Stimulated activated CD8-positive, alpha-beta memory T cell treated with anti-CD3 and anti-CD28 coated beads, Interleukin-4, amount 100 ng/mL, for 1 hour (primary cell): ENCODE measurements at places on chromosomes 3 and 15.

DNA sequence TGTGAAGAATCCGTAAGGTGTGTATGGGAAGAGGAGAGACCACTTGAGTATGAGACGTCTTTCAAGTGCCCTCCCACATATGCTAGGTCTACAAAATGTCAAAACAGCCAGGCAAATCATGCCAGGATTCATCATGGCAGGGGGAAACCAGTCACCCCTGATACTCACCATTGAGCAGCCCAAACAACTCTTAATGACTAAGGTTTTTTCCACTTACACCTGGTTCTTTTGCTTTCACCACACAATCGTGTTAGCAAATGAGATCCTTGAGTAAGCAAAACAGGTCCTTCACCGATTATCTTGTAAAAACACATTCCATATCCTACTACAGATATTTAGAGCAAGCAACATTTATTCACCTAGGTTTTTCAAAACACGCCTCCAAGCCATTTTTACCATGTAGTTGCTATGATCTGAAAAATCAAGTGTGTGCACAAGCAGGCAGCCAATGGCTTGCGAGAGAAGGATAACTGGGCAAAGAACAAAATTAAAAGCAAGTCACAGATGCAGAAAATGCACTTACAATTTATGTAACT lies 177.5 kb upstream of the LPP start:
- DNase-seq = no peak

DNA sequence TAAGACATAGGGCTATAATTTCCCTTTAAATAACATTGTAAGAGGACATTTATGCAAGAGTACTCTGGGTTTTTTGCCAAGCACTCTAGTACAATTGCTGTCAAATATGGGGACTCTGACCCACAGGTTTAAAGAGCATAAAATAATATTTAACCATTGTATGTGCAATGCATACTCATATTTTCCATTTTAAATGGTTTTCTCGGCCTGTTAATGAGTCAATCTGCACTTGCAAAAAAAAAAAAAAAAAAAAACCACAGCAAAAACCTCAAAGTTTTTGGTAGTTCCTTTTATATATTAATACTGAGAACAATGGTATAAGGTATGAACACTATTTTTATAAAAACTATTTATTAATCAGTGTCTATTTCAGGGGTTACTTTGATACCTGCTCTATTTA lies 304.0 kb upstream of the CBLB start:
- no peak for DNase-seq

DNA sequence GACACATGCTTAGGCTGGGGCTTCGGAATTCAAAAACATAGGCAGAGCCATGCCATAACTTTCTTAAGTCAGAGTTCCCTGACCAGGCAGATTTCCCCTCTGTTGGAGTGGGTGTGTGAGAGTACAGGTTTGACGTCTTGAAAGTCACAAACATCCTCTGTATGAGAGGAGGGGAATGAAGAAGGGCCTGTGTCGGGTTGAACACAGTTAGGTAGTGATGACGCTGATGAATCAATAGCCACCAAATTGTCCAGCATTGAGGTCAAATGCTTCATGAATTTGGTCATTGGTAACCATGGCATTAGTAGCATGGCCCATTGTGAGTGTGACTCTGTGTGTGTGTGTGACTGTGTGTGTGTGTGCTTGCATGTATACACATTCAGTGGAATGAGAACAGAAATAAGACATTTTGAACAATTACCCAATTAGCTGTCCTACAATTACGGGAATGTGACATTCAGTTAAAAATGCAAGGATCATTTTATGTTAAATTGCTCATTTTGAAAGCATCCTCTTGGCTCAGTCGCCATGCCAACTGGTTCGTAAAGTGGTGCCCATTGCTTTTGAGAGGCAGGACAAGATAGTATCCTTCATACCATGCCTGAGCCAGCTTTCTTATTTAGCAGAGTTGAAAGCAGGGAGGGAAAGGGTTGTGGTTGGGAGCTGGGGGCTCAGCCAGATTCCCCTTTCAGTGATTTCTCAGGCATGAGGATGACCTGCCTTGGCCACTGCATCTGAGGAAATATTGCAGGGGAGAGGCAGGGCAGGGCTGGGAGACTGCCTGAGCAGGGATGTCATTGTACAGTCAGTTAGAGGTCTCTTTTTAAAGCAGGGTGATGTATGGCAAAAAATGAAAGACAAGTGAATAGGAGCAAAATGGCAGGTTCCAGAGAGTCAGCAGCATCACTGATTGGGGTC lies 35.4 kb downstream of the RBP2 start:
- no peak for DNase-seq

- no peak for DNase-seq
Observed at GRCh38 chr3:116112696-116113095, 332.6 kb downstream of the LSAMP start.
